ENCODE measurements at places on chromosomes 4 and X.

GRCh38 chr4:86909546-86910295, 17.5 kb upstream of the C4orf36 start:
- DNase-seq, result no peak

DNA sequence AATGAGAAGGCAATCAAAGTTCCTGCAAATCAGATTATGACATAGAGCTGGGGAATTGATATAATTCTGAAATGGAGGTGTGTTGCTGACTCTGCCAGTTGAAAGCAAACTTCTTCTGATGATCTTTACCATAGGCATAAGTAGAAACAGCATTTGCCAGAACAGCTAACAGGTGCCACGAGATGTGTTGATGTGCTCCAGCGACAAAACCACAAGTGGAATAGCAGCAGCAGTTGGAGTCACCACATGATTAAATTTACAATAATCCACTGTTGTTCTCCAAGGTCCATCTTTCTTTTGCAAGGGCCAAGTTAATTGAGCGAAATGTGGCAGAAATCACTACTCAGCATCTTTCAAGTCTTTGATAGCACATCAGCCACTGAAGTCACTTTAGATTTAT, 3.7 kb upstream of the OSTC start:
- no peak for DNase-seq

GRCh38 chrX:149259241-149259640, 245.9 kb downstream of the IDS start:
- no peak for DNase-seq

GRCh38 chr4:13615161-13615560, 12.4 kb downstream of the BOD1L1 start:
- no peak for DNase-seq

- DNase-seq, result no peak
Measured at GRCh38 chr4:47686294-47686872, 151.5 kb downstream of the CORIN start.

- no peak for DNase-seq
Measured at GRCh38 chr4:145154573-145154972, 25.8 kb downstream of the OTUD4 start.

- DNase-seq, result no peak
Measured at GRCh38 chr4:66000510-66001117, 330.3 kb upstream of the EPHA5 start.

DNA sequence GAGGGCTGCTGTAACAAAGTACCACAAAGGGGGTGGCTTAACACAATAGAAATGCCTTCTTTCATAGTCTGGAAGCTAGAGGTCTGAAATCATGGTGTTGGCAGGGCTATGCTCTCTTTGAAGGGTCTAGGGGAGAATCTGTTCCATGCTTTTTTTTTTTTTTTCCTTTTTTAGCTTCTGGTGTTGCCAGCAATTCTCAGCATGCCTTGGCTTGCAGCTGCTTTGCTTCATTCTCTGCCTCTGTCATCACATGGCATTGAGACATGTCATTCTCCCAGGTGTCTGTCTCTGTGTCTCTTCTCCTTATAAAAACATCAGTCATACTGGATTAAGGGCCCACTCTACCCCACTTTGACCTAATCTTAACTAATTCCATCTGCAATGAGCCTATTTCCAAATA, 78.6 kb upstream of the BOD1L1 start:
- DNase-seq, result no peak

DNA sequence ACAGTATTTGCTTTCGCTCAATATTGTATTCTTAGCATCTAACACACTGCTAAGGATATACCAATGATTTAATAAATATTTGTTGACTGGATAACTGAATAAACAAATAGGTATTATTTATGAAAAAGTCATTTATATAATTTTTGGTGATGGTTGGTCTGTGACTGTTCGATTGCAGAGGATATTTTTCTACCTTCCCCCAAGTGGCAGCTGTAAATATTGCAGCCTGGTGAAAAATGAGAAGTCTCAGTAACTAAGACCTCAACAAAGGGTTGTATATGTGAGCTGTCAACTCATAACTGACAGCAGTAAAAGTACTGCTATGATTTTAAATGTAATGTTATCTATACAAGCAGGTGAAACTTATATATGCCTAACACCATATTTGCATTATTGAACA, 36.0 kb downstream of the HTR2C start:
- no peak for DNase-seq

- DNase-seq, result no peak
Measured at GRCh38 chr4:168605411-168605810, 108.6 kb downstream of the PALLD start.

DNA sequence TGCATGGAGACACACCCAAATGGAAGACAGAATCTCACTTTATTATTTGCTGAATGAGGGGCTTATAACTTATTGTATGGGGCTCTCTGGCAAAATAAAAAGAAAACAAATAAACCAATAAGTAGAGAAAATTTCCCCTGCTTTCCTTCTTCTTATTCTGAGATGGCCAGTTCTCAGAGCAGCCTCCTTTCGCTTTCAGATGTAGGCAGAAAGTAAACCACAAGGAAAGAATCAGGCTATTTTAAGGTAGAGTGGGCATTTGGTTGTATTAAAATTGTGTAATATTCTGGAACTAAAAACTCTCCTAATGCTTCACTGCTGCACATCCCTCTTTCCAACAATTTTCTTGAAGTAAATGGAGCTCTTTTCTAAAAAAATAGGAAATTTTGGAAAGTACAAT, 241.8 kb downstream of the GALNTL6 start:
- DNase-seq, result no peak

DNA sequence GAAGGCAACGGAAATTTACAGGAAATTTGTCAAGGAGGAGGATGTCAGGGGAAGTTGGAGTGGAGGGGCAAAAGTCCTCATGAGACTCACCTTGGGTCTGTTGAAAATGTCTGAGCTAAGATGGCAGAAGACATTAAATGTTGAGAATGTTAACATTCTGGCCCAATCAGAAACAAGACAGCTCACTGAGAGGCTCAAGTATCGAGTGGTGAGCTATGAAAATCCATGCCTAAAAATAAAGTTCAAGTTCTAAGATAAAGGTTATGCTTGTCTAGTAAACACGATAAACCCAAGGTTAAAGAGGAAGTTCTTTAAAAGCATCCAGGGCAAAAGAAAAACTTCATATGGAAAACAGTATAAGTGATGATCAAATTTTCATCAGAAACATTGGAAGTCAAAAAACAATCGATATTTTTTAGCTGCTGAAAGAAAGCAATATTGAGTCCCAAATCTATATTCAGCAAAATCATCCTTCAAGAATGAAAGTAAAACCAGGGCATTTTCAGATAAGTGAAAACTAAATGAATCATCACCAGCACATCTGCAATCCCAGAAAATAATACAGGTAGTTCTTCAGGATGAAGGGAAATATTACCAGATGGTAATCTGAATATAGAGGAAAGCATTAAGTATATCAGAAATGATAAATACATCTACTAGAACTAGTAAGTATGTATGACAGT, 462.4 kb downstream of the TLL1 start:
- DNase-seq, result no peak

DNA sequence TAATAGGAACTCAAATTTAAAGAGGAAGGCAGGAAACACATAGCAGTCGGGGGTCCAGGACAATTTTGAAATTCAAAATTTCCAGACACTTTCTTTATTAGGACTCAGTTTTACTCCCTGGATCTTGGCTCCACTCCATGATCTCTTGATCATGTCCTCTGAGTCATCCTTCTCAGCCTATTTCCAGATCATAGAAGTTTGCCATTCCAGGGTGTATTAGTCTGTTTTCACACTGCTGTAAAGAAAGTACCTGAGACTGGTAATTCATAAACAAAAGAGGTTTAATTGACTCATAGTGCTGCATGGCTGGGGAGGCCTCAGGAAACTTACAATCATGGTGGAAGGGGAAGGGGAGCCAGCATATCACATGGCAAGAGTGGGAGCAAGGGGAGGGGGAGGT, 564.7 kb upstream of the ACTRT1 start:
- no peak for DNase-seq

DNA sequence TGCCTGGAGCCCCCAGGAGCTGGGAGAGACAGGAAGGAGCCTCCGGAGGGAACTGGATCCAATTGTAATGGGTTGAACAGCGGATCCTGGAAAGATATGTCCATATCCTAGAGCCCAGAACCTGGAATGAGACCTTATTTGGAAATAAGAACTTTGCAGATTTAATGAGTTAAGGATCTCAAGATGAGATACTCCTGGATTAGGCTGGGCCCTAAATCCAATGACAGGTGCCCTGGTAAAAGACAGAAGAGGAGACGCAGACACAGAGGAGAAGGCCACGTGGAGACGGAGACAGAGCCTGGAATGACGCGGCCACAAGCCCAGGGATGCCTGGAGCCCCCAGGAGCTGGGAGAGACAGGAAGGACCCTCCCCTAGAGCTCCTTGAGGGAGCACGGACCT, 34.1 kb downstream of the P2RY8 start:
- no peak for DNase-seq
